ENCODE measurements at places on chromosomes 11 and 22.

DNA sequence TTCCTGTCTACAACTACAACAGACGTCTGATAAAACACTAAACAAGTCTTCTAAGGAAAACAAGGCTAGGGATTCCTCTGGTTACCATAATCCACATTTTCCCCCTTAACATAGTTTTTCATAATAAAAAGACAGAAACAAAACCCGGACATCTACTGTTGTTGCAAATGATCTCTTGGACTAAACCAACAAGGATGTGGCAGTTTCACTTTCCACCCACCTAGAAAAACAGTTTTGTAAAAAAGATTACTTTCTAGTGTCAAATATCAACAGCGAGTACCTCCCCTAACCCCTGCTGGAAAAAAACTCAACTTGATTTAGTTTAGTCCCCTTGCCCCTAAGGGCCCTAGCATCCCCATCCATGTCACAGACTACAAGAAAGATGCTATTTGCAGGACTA lies 5.4 kb downstream of the GNG3 start:
- no peak for DNase-seq

DNA sequence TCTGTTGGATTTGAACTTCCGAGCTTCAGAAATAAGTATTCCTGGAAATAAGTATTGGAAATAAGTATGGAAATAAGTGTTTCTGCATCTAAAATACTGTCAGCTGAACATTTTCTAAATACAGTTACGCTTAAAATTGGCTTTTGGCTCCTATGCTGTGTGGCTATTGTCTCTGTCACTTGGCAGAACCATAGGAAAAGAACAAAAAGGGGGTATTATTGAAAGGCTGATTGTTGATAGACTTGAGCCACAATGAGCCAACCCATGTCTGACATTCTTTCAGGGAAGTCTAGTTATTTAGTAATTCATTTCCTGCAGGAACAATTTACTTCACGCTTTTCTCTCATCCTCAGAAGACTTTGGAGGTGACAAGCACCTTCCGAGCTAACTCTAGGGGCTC lies 32.5 kb upstream of the LARGE1 start:
- DNase-seq, result no peak

DNA sequence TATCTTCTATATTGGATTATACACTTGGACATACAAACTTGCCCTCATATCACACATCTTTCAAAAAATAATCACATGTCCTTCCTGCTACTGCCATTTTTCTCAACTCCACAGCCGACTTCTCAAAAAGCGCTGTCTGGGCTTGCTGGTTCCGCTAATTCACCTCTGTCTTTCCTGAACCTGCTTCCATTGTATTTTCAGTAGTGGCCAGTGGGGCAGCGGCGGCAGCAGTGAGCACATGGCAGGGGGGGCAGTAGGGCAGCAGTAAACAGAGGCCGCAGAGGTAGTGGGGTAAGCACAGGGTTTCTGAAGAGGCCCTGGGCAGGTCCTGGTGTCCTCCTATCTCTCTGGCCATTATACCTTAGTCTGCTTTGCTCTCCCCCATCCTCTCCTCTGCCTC lies 126.3 kb downstream of the RRAS2 start:
- no peak for DNase-seq

- DNase-seq, result no peak
Observed at GRCh38 chr22:28703436-28703835, 23.8 kb upstream of the TTC28 start.

- no peak for DNase-seq
Observed at GRCh38 chr22:29758068-29758622, 8.7 kb downstream of the ZMAT5 start.

- DNase-seq, result no peak
Observed at GRCh38 chr22:24497841-24498258, 2.7 kb downstream of the UPB1 start.

Measured in natural killer cell treated with Interleukin-12 subunit alpha and Interleukin-12 subunit beta and Interleukin-15 and Interleukin-18, amount 100 ng/mL, for 72 hours (primary cell).